LoVo (cell line): ENCODE measurements at places on chromosomes 4 and X.

DNA sequence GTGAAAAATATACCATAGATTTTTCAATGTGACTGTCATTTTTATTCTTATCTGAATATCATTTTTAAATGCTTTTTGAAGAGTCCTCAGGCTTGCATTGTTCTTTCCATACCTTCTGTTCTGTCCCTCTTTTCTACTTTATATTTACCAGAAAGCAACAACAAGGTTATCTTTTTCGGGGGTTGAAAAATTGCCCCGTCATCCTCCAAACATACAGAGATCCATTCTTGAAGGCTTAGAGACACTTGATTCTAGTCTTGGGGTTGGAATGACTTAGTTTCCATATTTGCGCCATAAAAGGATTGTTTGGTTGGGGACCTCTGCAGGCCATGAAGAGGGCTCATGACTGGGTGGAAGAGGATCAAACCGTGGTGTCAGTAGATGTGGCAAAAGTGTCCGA, 63.5 kb downstream of the FAM114A1 start:
- DNase-seq = no peak

- no peak for DNase-seq
Measured at GRCh38 chr4:13523105-13523477, 21.2 kb downstream of the NKX3-2 start.

DNA sequence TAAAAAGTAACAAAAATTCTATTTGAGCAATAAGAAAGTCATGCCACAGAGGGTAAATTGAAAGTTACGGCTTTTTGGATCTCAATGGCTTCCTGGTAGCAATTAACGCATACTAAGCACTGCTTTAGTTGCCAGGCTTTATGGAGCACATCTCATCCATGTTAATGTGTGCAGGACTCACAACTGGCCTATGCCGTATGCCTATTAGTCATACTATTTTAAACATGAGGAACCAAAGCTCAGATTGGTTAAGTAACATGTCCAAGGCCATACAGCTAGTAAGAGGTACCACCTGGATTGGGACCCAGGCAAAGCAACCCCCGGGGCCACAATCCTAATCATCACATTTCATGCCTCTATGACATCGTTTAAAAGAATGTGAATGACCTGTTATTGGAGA, 17.1 kb downstream of the DAPP1 start:
- no peak for DNase-seq

DNA sequence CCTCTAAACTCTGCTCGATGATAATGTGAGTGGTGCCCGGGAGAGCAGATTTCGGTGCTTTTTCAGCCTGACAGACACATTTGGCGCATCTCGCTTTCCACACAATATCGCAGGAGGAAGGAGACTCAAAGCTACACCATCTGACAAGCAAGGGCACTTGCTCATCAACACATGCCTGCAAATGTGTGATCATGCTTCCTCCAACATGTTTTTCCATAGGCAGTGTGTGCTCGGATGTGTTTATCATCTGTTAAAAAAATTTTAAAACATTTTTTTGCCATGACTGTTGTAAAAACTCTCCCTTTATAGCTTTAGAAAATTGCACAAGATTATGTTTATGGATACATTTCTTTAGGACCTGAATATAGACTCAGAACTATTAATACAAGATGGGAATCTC, 170.3 kb upstream of the PUDP start:
- DNase-seq = no peak

DNA sequence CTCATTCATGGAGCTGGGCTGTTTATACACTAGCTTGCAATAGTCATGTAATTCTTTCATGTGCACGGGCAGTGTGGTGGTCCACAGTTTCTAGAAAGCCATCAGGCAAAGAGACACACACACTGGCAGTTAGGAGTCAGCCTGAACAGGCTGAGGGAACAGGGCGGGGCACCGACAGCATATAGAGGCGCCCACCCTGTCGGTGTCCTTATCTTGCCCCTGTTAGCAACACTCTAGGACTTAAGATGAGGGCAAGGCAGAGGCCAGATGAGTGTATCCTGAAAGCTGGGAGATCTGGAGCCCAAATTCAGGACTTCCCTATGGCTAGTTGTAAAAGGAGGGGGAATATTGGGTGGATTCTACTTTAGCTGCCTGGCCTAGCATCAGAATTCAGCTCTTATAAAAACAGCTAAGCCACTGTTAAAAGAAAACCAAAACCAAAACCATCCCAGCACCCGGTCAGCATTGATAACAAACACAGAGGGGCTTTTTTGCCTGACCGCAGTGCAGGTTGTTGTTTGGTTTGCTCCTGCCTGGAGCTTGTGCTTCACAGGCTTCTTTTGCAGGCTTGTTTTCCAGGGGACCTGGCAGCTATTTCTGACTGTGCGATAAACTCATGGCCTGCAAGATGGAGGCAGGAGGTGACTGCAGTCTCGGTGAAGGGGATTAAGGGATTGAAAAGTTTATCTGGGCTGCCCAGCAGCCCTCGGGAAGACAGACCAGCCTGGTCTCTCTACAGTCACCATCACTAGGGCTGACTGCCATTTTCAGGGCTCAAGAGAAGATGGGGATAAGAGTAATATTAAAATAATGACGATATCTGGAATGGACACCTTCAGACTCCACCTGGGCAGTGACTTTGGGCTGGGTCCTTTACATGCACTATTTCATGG, 638.9 kb downstream of the MID1IP1 start:
- DNase-seq = no peak

DNA sequence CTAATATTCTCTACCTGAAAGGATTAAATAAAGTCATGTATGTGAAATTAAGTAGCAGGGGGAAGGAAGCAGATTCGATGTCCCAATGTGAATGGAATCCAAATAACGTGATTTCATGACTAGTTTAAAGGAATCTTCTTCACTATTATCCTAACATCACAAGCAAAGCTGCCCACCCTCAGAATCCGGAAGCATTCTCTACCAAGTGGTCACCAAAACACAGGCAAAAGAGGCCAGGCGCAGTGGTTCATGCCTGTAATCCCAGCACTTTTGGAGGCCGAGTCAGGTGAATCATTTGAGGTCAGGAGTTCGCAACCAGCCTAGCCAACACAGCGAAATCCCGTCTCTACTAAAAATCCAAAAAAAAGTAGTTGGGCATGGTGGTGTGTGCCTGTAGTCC, 212.9 kb downstream of the LDB2 start:
- no peak for DNase-seq

- no peak for DNase-seq
Measured at GRCh38 chr4:85790582-85790981, 315.6 kb downstream of the ARHGAP24 start.

DNA sequence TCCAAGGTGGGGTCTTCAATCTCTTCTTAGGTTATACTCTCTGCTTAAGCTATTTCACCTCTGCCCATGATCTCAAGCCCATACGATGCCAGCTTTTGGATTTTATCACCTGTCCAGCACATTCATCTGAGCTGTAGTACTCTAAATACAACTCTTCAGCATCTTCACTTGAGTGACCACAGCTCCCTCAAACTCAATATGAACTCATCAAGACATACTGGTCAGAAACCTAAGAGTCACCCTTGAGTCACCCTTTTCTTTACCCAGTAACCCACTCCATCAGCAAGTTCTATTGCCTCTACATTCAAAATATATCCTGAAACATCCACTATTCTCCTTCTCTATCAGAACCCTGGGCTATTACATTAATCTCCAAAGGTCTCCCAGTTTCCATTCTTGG, 69.4 kb downstream of the DCHS2 start:
- DNase-seq = no peak

GRCh38 chrX:68749426-68749825, 79.4 kb upstream of the EFNB1 start:
- DNase-seq = no peak

GRCh38 chrX:130555341-130555740, 153.6 kb downstream of the RBMX2 start:
- no peak for DNase-seq

DNA sequence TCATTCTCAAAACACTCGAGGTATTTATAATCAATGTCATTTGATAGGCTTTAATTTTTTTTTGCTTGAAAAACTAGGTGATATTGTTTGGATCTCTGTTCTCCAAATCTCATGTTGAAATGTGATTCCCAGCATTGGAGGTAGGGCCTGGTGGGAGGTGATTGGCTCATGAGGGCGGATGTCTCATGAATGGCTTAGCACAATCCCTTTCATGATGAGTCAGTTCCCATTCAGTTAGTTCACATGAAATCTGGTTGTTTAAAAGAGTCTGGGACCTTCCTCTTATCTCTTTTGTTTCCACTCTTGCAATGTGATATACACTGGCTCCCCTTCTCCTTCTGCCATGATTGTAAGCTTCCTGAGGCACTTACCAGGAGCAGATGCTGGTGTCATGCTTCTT, 638.7 kb downstream of the DMD start:
- no peak for DNase-seq

- peak; percentile 4 for DNase-seq
Measured at GRCh38 chr4:18075823-18076433, 54.4 kb upstream of the LCORL start.

DNA sequence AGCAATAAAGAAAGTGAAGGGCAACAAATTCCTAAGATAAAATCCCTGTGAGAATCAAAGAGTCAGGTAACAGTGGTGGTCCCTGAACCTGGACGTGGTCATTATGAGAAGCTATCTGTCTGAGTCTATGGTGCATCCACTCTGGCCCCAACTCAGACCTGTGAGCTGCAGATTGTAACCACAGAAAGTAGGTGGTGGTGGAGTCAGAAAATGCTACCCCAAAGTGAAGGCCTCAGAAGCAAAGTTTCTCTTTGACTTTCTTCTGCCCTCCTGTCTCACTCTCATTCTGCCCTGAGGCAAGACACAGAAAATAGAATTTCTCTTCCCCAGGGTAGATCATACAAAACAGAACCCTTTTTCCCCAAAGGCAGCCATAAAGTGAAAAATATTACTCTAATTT, 84.1 kb upstream of the NEIL3 start:
- DNase-seq = no peak

GRCh38 chr4:39235696-39236095, 53.4 kb downstream of the WDR19 start:
- DNase-seq = no peak

DNA sequence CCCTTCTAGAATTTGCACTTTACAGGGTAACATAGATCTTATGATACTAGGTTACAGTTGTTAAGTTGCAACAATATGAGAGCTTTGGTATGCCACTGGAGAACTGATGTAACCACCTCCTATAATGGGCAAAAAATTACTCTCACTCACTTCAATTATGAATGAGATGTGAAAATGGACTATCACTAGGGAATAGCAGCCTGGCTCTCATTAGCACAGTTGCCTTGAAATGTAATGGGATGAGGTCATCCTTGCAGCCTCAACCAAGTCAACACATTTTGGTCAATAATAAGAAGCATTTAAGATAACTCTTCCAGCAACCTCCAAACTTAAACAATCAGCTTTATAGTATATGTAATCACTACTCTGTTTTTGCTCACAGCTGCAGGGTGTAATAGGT, 69.4 kb downstream of the TBC1D9 start:
- DNase-seq = no peak

DNA sequence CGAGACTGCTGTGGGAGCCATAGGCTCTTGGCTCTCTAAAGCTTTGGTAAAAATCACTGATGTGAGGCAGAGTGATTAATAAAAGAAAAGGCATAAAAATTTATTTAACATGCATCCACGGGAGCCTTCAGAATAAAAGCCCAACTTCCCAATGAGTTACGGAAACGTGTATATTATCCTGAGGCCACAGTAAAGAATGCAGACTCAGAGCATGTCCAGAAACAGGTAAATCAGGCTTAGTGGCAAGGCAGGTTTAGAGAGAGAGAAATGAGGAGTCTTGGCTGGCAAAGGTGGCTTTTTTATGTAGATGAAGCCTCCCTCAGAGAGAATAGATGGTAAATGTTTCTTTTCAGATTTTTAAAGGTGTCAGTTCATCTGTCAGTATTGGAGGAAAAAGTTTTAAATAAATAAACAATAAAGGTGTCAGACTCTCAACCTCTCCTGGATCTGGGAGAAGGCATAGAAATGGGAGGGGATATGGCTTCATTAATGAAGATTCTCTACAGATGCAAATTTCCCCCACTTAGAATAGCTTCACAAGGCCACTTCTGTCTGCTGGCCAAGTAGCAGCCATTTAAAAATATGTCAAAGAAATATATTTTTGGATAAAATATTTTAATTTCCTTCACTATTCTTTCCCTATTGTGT, 24.0 kb downstream of the C4orf51 start:
- no peak for DNase-seq

GRCh38 chrX:110245011-110245410, 72.9 kb downstream of the AMMECR1 start:
- DNase-seq = no peak

GRCh38 chrX:112051576-112051975, 31.0 kb downstream of the TRPC5 start:
- no peak for DNase-seq

GRCh38 chr4:3073158-3074077, 920 bp downstream of the HTT-AS start:
- DNase-seq = no peak

DNA sequence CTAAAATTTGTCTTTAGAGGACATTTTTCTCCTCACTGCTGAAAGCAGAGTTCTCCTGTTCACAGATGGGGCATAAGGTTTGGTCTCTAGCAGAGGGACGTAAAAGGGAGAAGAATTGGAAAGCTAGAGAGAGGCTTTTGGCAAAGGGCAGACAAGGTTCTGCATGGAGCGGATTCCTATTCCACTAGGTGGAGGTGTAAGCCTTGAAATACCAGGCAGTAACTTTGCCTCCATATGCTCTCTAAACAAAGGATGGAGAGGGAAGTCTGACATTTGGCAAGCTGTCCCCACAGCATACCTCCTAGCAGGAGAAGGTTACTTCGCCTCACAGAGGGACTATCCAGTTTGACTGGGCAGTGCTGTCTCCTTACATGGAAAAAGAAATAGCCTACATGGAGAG, 174.7 kb downstream of the DACH2 start:
- DNase-seq = no peak

DNA sequence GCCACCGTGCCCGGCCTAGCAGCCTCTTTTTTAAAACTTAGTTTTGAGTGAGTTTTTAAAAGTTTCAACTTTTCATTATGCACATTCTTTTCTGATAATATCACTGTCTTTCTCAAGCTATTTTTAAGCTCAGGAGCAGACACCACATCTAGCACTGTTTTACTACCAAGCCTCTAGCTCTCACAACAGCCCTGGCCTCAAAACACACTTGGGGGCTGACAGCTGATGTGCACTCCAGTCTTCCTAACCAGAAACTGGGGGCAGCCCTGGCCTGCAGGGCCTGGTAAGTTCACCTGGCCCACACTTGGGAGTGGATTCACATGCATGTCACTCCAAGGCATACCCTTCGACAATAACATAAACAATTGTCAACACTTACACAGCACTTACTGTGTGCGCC, 34.0 kb downstream of the CENPU start:
- no peak for DNase-seq

GRCh38 chr4:137203601-137204000, 328.7 kb downstream of the PCDH18 start:
- DNase-seq = no peak
